Stimulated activated CD4-positive, alpha-beta T cell treated with anti-CD3 and anti-CD28 coated beads, TNF-alpha, amount 100 ng/mL, for 1 hour (primary cell): ENCODE measurements at places on chromosomes 3 and 15.

- DNase-seq = no peak
Observed at GRCh38 chr3:53885239-53885638, 3.3 kb upstream of the ACTR8 start.

GRCh38 chr3:72018343-72018984, 233.5 kb upstream of the PROK2 start:
- no peak for DNase-seq

GRCh38 chr3:71503525-71504249, 79.8 kb downstream of the FOXP1 start:
- no peak for DNase-seq

- peak; percentile 60 for DNase-seq
Observed at GRCh38 chr3:48268381-48268935, 27.6 kb downstream of the ZNF589 start.

GRCh38 chr3:48500656-48501055, 3.3 kb downstream of the SHISA5 start:
- no peak for DNase-seq

- DNase-seq = no peak
Observed at GRCh38 chr3:154844863-154845262, 235.3 kb upstream of the MME start.

- DNase-seq = no peak
Observed at GRCh38 chr3:106678657-106679390, 698.4 kb upstream of the CCDC54 start.

- DNase-seq = no peak
Observed at GRCh38 chr15:48406266-48406891, 75.2 kb downstream of the DUT start.

- no peak for DNase-seq
Observed at GRCh38 chr3:155981669-155982068, 111.2 kb downstream of the GMPS start.

GRCh38 chr3:174325834-174326700, 533.1 kb upstream of the NAALADL2 start:
- no peak for DNase-seq

DNA sequence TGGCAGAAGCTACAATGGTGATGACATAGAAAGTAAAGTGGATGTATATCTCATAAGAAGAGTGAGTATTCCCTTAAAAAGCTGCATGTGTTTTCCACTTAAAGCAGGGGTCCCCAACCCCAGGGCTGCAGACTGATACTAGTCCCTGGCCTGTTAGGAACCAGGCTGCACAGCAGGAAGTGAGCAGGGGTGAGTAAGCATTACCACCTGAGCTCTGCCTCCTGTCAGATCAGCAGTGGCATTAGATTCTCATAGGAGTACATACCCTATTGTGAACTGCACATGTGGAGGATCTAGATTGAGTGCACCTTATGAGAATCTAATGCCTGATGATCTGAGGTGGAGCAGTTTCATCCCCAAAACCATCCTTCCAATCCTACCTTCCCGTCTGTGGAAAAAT, 126.1 kb upstream of the CMC1 start:
- DNase-seq = no peak

- no peak for DNase-seq
Observed at GRCh38 chr3:124579641-124580040, 150.6 kb upstream of the UMPS start.

GRCh38 chr3:125160606-125161371, 51.8 kb downstream of the SLC12A8 start:
- DNase-seq = no peak

DNA sequence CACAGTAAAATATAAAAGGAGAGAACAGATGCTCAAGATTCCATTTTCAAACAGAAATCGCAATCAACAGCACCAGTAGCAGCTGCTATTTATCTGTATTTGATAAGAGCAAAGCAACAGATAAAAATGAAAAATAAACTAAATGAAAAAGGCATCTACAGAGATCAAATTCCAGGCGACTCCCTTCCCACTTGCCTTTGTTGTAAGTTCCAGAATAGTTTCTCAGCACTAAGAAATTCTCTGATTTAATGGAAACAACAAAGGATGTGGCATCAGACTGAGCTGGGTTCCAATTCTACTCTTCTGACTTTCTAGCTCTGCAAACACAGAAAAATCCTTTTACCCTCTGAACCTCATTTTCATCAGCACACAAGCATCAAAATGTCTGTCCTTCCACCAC, 110.8 kb upstream of the MME start:
- DNase-seq = no peak

GRCh38 chr3:45670991-45671390, 18.2 kb upstream of the SACM1L start:
- no peak for DNase-seq

DNA sequence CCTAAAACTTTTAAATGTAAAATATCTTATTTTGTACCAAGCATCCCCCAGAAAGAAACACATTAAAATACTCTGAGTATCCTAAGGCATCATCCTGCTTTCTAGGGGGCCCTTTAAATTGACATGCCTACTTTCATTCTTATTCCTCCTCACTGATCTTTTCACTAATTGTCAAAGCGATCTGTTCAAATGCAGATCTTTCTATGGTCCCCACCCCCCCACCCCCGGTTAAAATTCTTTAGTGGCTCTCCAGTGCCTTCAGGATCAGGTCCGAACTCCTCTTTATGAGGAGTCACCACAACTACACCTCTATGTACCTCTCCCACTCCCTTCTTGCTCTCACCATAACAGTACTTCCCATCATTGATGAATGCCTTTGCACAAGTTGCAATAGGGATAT, 19.2 kb upstream of the TFDP2 start:
- DNase-seq = no peak

GRCh38 chr3:191030491-191030890, 168.0 kb upstream of the GMNC start:
- DNase-seq = no peak

DNA sequence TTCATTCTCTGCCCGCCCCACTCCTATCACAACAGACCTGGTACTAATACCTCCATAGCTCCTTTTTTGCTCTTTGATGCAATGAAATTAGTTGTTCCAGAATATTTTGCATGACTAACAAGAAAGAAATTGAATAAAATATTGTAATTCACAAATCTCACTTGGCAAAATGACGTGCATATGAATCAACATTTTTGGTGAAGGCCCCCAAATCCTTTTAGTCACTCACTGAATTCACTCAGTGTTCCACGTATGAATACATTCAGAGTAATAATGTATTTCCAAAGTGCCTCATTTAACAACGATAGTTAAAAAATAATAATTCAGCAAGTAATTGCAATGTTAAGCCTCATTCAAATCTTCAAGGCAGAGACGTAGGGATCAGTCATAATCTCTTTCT, 148.6 kb upstream of the STRIT1 start:
- DNase-seq = no peak

- no peak for DNase-seq
Observed at GRCh38 chr3:186044968-186045367, 63.9 kb downstream of the ETV5 start.

- no peak for DNase-seq
Observed at GRCh38 chr3:190581041-190581541, 67.2 kb downstream of the IL1RAP start.

DNA sequence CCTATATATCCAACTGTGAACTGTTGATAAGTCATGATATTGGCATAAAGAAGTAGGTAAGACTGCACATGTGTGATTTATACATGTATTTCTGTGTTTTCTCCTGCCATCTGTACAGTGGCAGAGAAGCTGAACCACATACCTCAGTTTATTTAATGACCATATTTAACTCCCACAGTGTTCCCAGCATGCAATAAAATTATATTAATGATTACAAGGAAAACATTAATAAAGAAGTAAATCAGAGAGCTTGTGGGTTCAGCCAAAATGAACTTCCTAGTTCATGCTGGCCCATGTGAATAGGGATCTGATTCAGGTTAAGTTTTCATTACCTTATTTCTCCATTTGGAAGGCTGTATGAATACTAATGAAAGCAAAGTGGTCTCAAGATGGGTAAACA, 439.2 kb downstream of the CNTN6 start:
- DNase-seq = no peak

GRCh38 chr3:14890476-14890875, 56.9 kb upstream of the NR2C2 start:
- DNase-seq = no peak

- no peak for DNase-seq
Observed at GRCh38 chr3:126667631-126668449, 12.9 kb upstream of the TXNRD3 start.

DNA sequence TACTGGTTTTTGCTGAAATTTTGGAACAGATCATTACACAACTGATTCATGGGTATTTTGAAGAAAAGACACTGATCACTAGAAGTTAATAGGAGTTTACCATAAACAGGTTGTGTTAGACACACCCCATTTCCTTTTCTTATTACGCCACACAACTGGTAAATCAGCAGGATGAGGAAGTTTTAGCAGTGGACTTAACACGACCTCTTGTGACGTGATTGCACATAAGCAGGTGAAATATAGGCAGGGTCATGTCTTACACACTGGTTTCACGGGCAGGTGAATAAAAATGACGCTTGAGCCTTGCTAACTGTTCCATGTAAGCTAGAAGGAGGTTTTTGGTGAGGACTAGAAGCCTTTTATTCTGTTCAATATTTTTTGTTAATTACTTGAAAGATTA, 27.1 kb upstream of the TPRG1 start:
- DNase-seq = no peak

GRCh38 chr3:178393146-178393545, 143.1 kb upstream of the KCNMB2 start:
- no peak for DNase-seq

DNA sequence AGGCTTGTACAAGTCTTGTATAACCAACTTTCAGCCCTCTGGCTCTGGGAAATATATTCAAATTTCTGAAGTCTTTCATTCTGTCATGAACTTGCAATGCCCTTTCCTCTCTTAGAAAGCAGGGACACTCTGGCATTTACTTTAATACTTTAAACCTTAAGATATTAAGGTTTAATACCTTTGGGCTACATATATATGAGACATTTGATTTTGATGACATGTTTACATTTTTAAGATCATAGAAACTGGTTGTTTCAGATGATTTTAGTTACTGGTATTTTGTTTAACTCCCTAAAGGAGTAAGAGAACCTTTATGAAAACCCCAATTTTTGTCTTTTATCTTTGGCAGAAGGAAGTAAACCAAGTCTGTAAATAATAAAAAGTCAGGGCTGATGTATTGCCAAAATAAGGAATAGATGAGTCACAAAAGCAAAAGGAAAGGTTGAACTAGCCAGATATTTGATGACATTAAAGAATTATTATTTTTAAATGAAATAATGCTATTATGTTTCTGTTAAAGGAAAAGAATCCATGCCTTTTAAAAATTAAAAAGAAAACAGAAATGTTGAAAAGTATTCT, 579.0 kb upstream of the CBLB start:
- no peak for DNase-seq

- DNase-seq = no peak
Observed at GRCh38 chr15:68081869-68082505, 27.9 kb downstream of the PIAS1 start.

DNA sequence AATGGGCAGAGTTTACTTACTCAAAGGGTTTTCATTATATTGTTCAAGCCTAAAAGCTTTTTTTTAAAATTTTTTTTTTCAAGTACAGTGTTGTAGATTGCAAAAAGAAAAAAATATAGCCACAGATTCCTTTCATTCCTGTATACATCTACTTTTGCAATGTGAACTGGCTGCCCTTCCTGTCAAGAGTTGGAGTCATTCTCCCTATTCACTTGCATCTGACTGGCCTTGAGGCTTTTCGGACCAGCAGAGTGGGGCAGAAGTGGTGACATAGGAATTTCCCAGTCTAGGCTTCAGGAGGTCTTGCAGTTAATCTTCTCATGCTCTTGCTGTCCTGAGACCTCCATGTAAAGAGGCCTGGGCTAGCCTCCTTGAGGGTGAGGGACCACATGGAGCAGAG, 218.3 kb upstream of the CFAP20DC start:
- DNase-seq = no peak

- DNase-seq = no peak
Observed at GRCh38 chr3:45426161-45426560, 37.8 kb downstream of the LARS2 start.

DNA sequence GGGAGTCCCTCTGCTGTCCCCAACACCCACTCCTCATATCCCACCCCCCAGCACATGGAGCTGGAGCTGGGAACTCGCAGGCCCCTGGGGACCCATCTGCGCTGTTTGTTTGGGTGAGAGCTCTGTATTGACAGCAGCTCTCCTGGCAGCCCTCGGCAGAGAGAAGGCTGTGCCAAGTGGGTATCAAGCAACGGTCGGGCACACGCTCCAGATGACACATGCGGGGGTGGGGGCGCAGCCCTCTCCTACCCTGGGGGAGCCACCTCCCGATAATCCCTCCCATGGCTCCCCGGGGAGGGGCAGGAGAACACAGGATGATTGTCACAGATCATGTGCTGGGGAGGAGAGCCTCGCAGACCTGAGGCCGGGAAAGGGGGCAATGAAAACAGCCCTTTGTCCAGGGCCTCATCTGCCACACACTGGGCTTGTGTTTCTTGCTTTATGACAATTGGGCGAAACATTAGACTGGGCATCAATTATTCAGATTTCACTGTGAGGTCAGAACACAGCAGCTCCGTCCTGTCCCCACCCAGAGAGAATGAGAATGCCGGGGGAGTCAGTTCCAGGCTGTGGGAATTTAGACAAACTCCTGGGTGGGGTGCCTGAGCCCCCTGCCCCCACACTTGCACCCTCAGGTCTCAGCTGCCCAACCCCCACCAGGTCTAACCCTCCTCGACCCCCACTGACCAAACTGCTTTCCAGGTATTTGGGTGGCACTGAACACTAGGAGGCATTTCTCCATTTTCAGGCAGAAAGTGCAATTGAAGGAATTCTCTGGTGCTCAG, 46.4 kb upstream of the KLF13 start:
- DNase-seq = no peak

- no peak for DNase-seq
Observed at GRCh38 chr3:42804831-42805132, 492 bp upstream of the HIGD1A start.

GRCh38 chr3:50336452-50337174, 4.0 kb downstream of the RASSF1 start:
- no peak for DNase-seq

GRCh38 chr3:132253262-132253878, 63.8 kb upstream of the ACP3 start:
- no peak for DNase-seq

- DNase-seq = no peak
Observed at GRCh38 chr3:171028025-171028778, 1.7 kb upstream of the SLC2A2 start.

DNA sequence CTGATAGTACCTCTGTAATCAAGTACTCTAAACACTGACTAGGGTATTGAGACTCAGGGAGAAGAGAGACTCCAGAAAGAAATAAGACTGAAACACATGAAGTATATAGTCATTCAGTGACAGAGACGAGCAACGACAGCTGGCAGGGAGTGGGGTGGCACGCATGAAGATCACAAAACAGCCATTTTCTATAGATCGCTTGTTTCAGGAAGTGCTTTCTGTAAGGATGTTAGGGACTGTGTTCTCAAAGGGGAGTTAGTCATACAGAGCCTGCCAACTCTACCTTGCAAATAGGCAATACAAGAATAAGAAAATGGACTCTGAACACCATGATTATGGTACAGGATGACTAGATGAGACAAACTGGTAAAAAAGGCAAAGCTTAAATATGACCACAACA, 139.5 kb downstream of the TBL1XR1 start:
- DNase-seq = no peak

- DNase-seq = no peak
Observed at GRCh38 chr3:151415289-151415688, 30.7 kb upstream of the P2RY12 start.
